ENCODE measurements at places on chromosomes 1 and 21.
A peak's percentile ranks its signal among the peaks of the same experiment; 100 is the strongest.

- no peak for DNase-seq
Observed at GRCh38 chr1:110667776-110668175, 7.0 kb downstream of the KCNA3 start.

DNA sequence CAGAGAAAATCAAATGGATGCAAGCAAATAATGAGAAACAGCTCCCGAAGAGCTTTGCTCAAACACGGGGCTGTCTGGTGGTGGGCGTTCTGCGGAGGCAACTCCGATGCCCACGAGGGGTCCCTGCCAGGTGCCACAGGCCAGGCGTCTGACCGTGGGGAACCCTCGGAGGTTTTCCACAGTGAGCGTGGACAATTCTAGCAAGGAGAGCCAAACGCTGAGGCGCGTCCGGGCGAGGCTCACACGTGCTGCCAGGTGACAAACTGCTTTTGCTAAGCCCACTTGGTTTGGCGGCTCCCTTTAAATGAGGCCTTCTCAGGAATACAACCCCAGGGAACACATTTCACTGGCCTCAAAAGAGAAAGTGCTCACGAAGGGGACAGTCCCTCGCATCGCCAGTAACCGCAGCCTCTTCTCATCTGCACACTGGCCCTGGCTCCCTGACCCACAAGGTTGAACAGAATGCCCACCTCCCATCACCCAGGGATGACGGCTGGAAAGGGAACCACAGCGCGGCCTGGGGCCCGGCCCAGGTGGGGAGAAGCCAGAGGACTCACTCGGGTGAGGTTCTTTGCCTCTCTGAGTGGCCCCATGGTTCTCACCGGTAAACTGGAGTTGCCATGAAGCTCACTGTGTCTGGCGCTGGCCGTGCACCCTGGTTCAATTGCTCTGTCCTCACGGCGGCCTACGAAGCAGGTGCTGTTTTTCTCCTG, 97.4 kb downstream of the PRDM16 start:
- DNase-seq: no peak

DNA sequence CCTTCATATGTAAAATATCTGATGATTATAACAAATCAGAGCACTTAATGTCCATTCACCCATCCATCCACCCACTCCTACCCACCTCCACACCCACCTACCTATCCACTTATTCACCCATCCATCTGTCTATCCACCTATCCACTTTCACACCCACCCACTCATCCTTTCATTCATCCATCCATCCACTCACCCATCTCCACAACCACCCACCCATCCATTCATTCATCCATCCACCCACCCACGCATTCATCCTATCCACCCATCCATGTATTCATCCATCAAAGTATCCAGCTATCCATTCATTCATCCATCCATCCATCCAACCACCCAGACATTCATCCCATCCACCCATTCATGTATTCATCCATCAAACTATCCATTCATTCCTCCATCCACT, 466.1 kb downstream of the AJAP1 start:
- no peak for DNase-seq

DNA sequence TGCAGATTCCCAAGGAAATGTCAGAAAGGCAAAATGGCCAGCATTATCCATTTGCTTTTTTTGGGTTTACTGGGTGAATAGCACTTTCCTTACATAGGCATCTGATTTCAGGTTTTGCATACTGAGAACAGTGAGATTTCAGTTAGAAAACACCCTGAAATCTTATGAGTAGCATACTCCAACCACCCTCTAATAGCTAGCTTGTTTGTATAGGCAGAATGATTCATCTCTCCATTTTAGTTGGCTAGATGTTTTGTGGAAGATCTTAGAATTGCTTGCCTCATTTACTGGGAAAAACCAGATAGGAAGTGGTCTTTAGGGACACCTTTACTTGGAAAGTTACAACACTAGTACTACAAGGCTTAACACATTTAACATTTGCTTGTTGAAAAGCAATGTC, 10.4 kb downstream of the KYAT3 start:
- DNase-seq: no peak

DNA sequence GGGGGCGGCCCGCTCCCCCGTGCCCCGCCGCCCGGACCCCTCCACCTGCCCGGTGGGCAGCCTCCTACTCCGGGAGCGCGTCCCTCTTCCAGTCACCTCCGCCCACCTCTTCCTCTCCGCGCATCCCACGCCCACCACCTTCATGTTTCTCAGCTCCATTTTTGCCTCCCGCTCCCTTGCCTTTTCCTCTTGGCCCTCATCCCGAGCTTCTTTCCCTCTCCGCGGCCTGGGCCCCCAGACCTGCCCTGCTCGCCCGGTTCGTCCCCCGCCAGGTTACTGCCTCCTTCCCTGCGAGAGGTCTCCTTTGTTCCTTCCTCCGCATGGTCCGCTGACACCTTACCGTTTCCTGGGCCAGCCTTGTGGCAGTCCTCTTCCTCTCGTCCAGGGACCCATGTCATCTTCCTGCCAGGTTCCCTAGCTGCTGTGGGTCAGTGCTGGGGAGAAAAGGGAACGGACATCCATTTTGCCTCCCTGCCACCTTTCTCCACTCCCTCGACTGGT, 563 bp downstream of the QSOX1 start:
- peak; percentile 23 for DNase-seq

DNA sequence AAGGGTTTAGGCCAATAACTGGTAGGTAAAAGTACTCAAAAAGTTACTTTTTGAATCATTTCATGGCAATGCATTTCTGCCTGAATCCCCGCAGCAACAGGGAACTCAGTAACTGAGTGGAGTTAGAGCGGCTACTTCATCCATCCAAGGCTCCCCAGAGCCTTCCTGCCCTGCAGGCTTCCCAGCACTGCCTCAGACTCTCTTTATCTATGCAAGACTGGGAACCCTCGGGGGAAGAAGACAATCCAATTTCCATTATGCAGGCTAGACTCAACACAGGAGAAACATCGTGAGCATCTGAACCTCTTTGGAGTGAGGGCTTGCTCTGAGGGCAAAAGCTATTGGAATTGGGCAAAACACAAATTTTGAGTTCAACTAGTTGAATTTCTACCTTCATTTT, 23.1 kb downstream of the ZMYND12 start:
- DNase-seq: no peak

GRCh38 chr1:27527890-27528817, 38.2 kb upstream of the WASF2 start:
- DNase-seq: peak; percentile 18

- no peak for DNase-seq
Observed at GRCh38 chr1:226363801-226364513, 43.9 kb downstream of the PARP1 start.

DNA sequence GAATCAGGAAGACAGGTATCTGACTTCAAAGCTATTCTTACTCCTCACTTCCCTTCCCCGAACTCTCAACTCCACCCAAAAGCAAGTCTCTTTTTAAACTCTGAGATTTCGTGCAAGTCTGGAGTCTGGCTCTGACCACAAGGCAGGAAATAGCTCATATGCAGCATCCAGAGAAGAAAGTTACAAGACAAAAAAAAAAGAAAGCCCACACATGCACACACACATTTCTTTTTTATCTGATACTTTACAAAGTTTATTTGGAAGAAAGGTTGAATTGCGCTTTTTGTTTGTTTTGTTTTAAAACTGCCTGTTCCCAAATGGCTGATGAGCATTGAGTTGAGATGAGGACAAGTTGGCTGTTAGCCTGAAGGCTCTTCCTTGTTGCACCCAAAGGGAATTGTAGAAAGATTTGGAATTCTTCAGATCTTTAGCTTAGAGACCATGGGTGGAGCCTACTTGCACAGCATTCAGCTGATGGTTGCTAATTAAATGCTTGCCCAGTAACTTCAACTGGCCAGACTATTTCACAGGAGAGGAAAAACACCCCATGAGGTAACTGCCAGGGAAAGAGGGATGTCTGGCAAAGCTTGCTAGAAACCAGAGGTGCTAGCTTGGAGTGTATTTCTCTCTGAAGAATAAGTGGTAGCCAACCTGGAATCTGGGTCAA, 490.3 kb downstream of the TTLL7 start:
- no peak for DNase-seq

- no peak for DNase-seq
Observed at GRCh38 chr1:29939079-29939478, 702.8 kb downstream of the PTPRU start.

DNA sequence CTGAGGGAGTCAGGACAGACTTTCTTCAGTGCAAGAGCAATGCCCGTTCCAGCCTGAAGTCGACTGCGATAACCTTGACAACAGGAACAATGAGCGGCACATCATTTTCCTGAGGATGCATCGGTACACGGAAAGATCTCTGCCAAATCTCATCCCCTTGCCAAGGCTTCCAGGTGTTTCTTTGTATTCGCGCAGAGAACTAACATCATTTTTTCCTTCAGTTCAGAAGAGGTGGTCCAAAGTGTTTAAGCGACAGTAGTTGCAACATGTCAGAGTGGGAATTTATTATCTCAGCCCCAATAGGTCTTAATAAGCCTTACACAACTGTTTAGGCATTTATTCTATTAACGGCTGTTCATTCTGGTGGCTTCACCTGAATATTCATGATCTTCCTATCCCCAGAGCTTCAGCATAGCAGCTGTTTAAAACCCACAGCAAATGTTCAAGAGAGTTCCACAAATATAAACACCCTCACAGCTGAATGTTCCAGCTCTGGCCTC, 129.7 kb upstream of the NFIA start:
- DNase-seq: no peak

GRCh38 chr1:39926343-39926793, 24.7 kb upstream of the MYCL start:
- DNase-seq: no peak

- no peak for DNase-seq
Observed at GRCh38 chr1:102071451-102071850, 74.7 kb upstream of the OLFM3 start.

- DNase-seq: no peak
Observed at GRCh38 chr1:24294228-24294672, 24.9 kb upstream of the GRHL3 start.

- DNase-seq: no peak
Observed at GRCh38 chr1:97298966-97299365, 577.4 kb downstream of the PTBP2 start.

DNA sequence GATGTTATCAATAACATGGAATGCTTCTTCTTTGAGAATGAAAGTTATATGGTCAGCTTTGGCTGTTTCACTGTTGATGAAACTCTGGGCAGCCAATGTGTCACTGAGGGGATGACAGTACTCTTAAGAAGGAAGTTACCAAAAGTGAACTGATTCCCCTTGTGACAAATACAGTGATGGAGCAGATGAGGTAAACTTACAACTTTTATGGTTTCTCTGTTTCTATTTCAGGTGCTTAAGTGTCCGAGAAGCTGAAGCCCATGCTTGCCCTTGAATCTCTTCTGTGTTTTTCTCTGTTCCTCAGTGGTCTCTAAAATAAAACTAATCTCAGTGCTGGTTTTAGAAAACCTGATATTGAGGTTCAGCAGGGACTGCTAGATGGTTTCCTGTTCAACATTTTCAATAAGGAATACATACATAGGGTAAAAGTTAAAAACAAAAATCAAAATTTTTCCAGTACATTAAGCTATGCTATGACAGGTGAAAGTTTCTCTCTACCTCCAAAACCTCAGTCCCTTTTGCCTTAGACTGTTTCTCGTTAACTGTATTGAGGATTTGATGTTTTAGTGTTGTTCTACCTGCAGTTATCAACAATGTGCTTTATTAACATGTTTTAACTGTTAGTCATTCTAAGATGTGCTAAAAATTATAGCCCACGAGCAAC, 454.4 kb upstream of the ADGRL4 start:
- no peak for DNase-seq

GRCh38 chr1:219754767-219755166, 141.9 kb upstream of the ZC3H11B start:
- no peak for DNase-seq

DNA sequence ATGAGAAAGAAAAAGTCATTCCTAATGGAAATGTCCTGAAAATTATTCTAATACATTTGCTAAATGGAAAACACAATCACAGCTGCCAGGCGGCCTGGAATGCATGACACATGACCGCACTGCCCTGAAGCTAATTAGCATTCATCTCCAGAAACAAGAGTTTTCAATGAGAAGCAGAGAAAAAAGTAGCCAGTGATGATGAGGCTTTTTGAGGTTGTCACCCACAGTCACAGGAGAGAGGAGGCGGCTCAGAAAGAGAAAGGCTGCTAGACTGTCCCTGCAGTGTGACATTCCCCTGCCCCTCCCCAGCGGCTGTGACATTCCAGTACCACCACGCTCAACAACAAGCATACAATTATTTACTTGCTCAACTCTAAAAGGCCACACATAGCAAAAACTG, 122.9 kb upstream of the KRTAP19-8 start:
- no peak for DNase-seq

- no peak for DNase-seq
Observed at GRCh38 chr1:184743062-184743756, 11.4 kb downstream of the EDEM3 start.

DNA sequence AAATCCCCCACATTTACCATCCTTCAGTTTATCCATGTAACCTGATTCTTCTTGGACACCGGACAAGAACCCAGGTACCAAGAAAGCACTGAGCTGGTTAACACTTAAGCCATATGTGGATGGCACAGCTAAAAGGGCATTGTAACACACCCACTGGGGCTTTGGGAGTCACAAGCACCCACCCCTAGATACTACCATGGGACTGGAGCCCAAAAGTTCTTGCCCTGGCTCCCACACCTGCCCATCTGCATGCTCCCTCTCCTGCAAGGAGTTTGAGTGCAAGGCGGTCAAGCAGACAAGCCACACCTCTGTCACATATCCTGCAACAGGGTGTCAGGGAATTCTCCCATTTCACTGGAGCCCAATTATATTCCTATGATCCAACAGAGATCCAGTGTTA, 270.1 kb downstream of the USH2A start:
- no peak for DNase-seq

GRCh38 chr1:162364498-162364897, 12.2 kb downstream of the SPATA46 start:
- no peak for DNase-seq

- DNase-seq: no peak
Observed at GRCh38 chr1:110282395-110282794, 56.8 kb upstream of the RBM15 start.

DNA sequence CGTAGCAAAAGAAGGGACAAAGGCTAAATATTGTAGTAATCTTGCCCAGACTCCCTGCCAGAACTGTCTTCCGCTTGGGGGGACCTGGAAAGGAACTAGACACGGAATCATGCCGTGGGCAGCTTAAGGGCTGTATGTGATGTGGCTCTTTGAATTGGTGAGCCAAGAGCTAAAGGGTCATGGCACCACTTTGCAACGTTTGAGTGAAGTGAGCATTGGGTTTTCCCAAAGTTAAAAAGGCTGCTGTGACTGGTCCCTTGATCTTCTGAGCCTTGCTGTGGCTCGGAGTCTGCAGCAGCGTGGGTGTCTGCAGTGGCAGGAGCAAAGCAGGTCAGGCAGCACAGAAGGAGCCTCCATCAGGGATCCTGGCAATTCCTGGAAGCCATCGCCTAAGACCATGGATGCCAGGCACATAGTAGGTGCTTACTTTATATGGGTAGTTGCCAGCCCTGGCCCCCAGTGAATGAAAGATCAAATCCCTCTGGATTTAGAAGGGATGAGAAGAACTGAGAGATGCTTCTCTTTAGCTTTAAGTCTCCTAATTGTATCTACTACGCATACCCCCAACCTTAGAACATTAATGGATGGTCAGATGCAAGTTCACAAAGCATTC, 1.8 kb downstream of the SMYD2 start:
- no peak for DNase-seq
